NCI-H460 (cell line): ENCODE measurements at places on chromosomes 1 and 21.

- DNase-seq = no peak
These were observed 20.3 kb downstream of the TSPAN2 start for GRCh38 chr1:115068826-115069585.

DNA sequence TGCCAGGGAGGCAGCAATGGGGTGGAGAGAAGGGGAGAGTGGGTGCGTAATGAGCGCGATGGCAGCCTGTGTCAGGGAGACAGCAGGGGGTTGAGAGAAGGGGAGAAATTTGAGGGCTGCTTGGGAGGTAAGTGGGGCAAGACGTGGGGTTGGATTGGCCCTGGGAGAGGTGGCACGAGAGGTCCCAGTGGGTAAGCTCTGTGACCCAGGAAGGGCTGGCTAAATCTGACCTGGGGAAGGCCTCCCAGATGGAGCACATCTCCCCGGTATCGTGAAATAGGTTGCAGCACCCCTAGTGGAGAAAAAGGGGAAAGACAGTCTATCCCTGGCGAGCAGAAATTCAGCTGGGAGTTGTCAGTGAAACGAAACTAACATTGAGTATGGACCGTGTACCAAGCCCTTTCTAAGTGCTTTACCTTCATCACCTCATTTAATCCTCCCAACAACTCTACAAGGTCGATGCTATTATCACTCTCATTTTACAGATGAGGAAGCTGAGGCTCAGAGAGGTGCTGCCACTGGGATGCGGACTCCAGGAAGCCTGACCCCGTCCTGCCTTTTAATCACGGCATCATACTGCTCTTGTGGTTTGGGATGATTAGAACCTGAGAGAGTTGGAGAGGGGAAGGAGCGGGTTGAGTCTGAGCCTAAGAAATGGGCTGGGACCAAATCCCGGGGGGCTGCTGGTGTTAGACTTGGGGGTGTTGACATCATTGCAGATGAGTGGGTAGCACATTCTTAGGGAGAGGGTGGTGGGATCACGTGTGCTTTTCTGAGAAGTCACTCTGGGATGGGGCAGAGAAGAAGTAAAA, 56.6 kb upstream of the RPL11 start:
- peak; percentile 65 for DNase-seq

GRCh38 chr1:169395955-169396354, 28.0 kb downstream of the BLZF1 start:
- DNase-seq = no peak

DNA sequence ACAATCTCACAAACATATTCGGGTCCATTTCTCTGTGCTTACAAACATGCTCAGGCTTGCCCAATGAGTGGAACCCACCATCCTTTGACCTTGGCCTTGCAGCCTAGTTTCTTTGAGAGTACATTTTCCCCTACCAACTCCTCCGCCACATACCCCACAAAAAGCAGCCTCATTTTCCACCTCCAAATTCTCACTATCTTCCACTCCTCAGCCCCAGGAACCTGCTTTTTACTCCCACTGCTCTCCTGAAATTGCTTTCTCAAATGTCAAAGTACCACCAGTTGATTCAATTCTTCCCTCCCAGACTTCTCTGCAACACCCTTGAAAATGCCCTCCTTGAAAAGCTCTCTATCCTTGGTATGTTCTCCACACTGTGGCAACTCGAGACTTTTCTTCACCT, 103.8 kb downstream of the RUNX1 start:
- no peak for DNase-seq

- no peak for DNase-seq
These were observed 158.4 kb upstream of the CD34 start for GRCh38 chr1:208069317-208069716.

DNA sequence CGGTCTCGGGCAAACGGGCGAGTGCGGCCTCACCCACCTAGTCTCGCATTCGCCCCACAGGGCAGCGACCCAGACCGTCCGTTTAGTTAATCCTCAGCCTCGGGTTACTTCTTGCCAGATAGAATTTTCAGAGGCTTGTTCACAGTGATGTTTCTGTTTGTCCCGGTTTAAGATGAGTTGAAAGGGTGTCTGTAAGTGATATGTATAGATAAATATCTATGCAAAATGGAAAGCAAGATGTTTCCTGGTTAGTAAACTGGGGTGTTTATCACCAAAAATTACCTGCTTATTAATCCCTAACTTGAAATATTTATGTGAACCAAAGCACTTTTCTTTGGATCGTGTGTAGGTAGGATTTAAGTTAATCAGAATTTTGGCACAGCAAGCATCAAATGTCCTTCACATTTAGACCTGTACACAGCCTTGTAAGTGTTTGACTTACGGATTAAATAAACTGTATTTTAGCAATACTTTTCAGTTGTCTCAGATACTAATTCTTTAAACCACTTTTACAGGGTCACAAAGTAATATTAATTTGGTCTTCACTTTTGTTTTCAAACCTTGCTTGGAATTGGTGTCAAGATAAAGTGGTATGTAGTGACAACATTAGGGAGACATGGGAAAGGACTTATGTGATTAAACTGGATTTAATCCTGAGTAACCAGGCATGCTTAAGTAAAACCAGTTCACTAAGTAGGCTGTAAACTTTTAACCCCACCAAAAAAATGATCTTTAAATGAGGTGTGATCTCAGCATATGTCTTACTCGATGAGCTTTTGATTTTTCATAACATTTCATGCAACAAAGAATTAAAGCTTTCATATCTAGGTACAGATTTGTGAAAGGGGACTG, 914 bp downstream of the ZNF326 start:
- no peak for DNase-seq

GRCh38 chr1:223712850-223713474, 623 bp downstream of the CAPN2 start:
- no peak for DNase-seq

DNA sequence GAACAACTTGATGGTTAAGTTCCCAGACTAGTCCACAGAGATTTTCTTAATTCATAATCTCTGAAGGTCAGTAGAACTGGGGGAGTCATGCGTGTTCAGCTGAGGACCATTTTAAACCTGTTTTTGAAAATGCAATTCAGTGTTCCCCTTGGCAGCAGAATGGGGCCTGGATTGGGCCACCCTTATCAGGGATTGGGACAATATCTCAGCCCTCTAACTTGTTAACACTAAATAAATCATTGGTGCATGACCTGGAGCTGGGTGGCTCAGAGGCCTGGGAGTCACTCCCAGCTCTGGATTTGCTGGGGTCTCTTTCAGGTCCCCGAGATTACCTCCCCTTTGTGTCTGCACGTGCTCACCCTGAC, 55.3 kb downstream of the MRPS6 start:
- no peak for DNase-seq

GRCh38 chr21:35344582-35344981, 295.5 kb upstream of the RUNX1 start:
- DNase-seq = no peak

DNA sequence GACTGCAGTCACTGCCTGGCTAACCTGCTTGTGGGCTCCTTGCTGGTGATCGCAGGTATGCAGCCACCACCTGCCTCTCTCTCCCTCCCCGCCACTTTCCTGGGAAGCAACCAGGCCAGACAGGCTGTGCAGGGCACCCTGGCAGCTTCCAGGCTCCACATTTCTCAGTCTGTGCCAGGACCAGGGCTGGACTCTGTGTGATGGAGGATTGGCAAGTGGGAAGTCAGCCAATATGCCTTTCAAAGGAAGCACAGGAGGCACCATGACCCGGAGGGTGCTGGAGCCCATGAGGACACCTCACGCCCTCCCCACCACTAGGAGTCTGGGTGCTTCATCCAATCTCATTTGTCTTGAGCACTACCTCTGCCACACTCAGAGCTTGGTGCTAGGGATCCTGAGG, 15.8 kb upstream of the DISP3 start:
- no peak for DNase-seq

DNA sequence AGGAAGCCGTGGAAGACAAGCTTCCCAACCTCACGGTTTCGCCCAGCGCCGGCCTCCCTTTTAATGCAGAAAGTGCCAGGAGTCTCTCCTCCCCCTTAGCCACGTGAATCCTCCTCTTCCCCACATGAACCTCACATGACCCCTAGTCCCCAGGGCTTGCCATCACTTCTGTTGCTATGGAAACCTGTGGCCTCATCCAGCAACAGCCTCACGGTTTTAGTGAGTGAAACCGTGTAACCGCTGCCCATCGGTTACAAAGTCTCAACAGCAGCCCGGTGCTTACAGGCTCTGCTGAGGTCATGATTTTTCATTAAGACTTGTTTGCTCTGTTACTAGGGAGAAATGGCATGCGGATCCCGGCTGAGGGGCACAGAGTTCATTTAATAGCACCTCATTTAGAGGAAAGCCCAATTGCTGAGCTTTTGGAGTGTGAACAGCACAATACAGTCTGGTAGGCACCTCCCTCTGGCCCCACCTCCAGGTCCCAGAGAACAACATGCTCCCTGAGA, 143.2 kb upstream of the BACE2 start:
- no peak for DNase-seq
